ENCODE measurements at places on chromosomes 2 and 18.

GRCh38 chr2:226702376-226702775, 97.2 kb downstream of the IRS1 start:
- DNase-seq, result no peak

DNA sequence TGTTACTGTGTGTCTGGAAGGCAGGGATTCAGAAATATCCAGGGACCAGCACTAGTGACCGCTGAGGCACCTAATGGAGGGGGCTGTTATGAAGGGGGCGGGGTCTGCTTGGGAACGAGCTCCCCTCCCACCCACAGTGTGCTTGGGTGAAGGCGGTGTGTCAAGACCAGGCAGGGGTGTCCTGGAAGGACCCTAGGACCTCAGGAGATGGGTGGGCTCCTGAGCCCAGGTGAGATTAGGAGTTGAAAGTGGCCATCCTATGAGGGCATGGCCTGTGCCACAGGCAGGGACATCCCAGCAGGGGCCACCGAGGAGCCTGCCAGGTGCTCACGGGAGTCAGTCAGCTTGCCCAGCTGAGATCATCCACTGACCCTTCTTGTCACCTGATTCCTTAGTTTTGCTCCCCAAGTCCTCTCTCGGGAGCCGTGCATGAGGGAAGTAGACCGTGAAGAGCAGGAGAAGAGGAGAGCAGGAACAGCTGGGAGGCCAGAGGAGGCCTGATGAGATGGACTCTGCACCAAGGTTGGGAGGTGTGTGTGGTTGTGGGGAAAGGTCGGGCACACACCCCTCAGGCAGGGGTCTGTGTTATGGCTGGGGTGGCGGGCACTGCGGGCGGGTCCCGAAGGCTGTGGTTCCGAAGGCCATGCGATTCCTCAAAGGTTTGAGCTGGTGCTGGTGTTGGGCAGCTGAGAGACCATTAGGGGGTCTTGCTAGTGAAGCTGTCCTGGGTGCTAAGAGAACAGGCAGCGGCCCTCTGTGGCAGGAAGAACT, 180.9 kb upstream of the HS6ST1 start:
- DNase-seq, result no peak

DNA sequence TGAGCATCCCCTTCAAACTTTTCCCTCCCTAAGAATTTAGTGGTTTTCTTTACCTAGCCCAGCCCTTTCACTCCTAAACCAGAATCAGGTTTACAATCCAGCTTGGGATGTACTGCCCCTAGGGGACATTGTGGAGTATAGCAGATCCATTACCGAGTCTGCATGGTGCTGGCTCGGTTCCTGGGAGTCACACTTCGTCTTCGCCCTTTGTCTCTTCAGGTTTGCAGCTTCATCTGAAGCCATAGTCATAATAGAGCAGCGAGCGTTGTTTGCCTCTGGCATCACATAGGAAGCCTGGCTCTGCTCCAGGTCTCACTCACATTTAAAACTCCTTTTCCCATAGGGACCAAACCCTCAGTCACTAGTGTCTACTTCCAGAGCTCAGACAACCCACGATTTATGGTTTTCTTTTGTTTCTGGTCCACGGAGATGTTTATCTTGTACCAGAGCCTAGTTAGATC, 16.8 kb upstream of the LYPD6 start:
- peak; percentile 98 for DNase-seq

DNA sequence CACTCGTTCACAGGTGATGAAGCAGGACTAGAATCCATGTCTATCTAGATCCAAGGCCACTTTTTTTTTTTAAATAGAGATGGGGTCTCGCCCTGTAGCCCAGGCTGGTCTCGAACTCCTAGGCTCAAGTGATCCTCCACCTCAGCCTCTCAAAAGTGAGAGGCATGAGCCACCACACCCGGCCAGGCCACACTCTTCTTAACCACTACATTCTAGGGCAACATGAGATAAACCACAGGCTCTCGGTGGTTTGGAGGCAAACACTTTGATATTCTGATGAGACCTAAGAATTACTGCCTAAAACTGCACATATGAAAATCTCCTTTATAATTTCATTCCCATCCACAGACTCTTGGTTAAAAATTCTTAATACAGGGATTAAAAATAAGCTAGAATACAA, 51.8 kb downstream of the USP34 start:
- DNase-seq, result no peak

DNA sequence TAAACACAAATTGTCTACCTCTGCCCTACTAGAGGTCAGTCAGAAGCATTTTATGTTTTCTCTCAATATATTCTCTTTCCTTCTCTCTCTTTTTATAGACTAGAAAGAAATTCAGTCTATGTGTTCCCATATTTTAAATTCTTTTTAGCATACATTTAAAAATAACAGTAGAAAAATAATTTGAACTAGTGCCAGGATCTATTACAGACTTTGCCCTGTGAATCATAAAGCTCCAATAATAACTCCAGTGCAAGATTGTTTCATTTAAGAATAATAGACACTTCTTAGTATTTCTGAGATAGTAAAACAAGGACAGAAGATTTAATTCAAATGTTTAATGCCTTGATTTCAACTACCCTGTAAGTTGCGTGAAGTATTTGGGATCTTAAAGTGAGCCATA, 60.1 kb downstream of the ITGB6 start:
- DNase-seq, result no peak

- no peak for DNase-seq
Measured at GRCh38 chr2:186445506-186445905, 40.6 kb upstream of the ZC3H15 start.

DNA sequence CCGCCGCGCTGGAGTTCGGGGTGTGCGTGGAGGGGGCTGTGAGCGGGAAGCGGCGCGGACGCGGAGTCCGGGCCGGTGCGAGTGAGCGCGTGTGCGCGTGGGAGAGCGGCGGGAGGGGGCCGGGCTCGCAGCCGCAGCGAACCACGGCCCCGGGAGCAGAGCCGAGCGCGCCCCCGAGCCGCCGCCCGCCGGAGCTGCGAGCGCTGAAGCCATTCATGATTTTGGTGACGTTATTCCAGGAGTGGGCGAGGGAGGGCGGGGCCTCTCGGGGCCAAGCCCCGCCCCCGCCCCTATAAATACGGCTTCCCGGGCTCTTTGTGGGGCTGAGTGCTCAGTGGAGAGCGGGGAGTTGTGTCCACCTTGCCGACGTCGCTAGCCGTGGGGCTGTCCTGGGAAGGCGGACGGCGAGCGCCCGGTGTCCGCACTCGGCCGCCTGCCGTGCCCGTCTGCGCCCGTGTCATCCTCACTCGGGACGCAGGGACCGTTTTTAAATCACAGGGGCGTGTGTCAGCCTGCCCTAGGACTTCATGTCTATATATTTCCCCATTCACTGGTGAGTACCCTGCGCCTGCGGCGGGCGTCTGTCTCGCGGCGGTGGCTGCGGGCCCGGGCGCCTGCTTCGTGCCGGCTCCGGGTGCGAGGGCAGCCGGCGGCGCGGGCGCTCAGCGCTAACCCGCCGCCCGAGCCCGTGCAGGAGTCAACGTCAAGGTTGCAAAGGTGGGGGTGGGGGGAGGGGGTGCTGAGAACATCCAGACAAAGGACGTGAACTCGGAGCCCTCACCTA, at the start of gene LBH:
LBH (plus strand) TSS at position 323 of the 784 bp plus-strand sequence; CDS start at position 528, 205 bp downstream.
- DNase-seq, result peak; percentile 33

DNA sequence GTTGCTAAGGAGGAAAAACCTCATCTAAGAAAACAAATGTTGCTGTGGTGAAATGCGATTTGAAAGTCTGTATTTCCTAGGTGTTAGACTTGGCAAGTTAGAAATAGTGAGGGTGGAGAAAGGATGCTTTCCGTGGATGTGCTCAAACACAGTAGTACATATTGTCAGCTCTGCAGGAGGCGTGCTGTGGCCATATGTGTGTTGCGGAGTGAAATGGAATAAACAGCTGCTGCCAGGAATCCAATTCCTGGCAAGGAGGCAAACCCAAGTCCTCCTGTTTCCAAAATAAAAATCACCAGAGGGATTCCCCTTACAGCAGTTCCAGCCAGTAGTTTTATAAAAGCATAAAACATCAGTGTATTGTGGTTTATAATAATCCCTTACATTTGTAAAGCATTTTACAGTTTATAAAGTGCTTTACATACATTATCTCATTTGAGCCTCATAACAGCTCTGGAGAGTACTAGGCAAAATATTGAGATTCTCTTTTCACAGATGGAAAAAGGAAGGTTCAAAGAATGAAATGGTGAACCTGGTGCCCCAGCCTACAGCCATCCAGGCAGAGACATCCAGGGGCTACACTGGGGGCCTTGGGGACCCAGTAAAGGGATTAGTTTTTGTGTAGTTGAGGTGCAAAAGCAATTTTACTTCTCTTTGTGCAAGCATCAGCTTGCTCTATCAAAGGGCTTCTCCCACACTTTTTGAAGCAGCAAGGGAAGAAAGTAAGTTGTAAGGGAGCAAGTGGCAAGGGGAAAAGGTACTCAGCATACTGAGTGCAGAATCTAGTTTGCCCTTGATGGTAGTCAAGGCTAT, 206.0 kb downstream of the AGPS start:
- no peak for DNase-seq

DNA sequence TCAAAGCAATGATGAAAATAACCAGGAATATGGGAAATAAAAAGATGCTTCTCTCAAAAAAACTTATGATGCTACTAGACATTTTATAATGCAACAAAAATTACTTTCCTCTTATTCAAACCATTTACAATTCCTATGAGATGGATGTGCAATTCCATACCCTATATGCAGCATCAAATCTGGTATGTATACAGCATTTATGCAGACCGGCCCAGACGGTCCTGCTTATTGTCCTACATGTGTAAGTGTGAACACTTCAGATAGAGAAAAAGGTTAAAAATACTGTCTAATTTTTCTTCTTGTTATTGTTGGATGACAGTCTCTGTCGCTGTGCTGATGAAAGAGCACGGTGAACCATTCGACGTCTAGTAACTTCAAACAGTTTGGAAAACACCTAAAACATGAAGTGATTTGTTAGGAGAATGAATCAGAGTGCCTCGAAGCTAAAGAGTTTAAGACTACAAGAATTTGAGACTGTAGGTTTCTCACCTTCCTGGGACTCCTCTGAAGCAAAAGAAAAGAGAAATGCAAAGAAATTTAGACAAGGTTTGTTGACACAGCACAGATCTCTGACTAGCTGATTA, 80.8 kb downstream of the ATL2 start:
- DNase-seq, result no peak

DNA sequence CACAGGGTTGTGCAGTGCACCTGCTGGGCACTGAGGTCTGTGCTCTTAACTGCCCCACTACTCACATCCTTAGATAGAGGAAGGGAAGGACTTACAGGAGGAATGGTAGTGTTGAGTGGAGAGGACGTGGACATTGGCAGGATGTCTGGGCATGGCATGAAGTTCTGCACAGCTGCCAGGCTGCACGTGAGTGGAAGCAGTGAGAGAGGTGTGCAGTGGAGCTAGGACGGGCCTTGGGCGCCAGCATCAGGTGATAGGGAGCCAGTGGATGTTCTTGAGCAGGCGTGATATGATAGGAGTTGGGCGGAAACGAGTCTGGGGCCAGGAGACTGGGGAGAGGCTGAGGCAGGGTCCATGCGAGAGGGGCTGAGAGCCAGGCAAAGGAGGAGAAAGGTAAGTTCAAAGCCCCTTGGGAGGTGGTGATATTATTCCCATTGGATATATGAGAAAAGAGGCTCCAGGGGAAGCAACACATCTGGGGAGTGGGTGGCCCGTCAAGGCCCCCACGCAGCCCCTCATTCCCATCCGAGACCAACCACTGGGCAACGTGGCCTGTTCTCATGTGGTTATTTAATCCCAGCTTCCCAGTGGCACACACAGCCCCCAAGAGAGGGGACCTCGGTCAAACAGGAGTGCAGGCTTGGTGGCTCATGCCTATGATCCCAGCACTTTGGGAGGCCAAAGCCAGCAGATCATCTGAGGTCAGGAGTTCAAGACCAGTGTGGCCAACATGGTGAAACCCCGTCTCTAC, 45.7 kb upstream of the SNED1 start:
- no peak for DNase-seq

DNA sequence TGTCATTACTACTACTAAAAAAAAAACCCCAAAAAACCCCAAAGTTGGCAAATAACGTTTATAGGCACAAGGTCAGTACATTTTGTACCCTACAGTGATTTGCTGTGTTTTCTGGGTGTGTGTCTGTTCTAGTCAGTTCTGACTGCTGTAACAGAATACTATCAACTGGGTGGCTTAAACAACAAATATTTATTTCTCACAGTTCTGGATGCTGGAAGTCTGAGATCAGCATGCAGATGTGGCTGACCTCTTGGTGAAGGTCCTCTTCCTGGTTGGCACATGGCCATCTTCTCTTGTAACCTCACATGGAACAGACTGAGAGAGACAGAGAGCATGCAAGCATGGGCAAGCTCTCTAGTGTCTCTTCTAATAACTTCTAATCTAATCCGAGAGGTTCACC, 103.1 kb downstream of the CERS6 start:
- no peak for DNase-seq

DNA sequence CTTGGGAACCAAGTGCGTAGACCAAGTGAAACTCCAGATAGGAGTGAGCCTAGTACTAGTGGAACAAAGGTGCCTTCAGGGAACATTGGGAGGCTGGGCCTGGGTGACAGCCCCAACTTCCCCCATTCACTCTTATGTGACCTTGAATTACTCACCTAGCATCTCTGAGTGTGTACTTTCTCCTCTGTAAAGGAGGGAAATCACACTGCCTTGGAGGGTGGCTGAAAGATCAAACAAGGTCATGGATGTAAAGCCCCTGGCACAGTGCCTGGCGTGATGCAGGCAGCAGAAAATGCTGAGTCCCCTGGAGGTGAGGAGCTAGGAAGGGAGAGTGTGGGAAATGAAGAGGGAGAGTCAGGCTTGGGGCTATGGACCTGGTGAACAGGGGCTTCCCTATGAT, 45.9 kb downstream of the MARCO start:
- DNase-seq, result no peak

DNA sequence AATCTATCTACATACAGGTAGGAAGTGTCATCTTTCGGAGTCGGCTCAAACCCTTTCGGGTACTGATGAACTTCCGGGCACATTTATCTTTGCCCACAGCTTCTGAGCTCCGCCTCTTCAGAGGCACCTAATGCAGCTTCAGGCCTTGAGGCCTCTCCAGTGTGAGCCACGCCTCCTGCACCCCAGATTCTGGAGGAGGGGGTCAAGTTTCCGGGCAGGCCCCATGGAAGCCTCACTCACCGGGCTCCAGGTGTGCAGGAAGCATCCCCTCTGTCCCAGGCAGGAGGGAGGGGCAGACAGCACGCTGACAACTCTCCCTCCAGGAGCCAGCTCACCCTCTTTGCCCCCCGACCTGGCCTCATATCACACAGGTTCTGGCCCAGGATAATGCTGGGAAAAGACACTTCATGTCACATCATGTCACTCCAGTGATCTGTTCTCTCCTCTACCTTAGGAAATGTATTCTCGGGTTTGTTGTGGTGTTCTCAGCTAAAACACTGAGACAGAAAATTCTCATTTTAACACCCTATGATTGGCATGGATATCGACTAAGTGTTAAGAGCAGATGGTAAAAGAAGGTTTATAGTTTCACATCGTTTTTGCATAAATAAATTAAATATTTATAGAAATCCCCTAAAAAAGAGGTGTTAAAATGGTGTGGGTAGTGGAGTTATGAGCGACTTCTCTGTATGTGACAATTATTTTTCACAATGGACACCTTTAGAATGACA, 46.2 kb upstream of the COPS8 start:
- DNase-seq, result no peak
